ENCODE measurements at places on chromosomes 2 and 18.

DNA sequence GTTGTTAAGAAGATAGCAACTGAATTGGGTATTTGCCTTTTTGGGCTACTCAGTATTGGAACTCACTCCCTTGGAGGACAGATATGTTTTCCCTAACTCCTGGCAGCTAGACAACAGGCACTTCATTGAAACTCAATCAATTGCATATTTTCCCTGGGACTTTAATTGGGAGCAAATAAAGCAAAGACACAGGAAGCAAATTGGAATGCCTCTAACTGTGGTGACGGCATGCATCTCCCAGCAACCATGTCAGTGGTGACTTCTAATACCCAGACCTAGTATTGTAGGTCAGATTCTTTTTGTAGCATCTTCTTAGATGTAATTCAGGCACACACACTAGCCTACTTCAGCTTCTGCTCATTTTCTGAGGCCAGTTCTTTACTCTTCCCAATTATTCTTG, 164.2 kb upstream of the SETBP1 start:
- DNase-seq = no peak

- no peak for DNase-seq
These were observed 39.5 kb upstream of the CERS6 start for GRCh38 chr2:168416555-168416954.

DNA sequence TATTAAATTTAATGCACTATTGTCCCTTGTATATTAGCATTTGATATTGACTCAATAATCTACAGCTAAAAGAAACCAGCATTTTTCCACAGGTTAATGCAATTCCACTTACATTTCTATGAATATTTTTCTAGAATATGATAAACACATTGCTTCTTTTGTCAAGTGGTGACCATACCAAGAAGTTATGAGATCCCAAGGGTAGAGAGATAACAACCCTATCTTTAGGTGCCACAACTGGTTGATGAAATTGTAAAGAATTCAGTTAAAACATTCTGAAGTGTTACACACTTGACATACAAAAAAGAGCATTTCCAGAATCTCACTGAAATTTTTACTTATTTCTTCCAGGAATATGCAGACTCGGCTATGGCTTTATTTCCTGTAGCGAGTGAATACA, 56.0 kb downstream of the ABCG8 start:
- no peak for DNase-seq

DNA sequence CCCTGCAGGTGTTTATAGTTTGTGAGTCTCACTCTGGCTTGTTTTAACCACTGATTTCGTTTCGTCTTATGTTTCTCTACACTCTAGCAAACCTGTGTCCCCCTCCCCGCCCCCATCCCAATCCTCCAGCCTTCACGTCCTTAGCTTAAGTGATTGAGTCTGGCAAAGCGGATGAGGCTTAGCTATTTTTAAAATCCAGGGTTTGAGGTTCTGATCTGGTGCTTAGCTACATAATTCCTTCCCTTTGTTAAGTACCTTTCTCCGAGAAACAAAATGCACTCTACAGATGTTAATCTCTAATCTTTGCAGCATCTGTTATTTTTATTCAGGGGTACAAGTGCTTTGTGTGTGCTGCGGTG, 7.8 kb downstream of the AGAP1 start:
- no peak for DNase-seq

GRCh38 chr2:84815146-84815545, 65.7 kb downstream of the TRABD2A start:
- DNase-seq = no peak

DNA sequence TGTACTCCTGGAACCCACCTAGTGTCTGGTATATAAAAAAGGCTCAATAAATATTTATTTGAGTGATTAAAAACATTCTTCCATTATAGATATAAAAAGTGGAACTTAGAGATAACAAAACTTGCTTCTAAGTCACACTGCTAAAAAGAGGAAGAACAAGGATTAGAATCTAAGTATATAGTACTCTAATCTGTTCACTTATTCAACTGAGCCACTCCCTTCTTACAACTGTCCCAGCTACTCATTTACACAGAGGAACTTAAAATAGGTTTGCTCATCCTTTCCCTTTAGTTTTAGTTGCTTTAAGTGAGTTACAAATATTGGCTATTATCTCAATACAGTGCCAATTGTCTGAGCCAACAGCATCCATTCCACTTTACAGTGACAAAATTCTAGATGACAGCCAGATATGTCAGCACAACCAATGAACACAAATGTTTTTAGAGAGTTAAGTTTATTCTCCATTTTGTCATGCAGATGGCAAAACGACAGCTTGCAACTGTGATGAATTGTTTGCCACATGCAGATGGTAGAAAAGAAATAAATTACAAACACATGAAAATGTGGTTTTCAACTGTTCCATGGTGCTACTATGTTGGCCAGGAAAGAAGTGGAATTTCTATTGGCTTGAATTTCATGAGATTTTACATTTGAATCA, 280.7 kb upstream of the ZC3H15 start:
- DNase-seq = no peak

DNA sequence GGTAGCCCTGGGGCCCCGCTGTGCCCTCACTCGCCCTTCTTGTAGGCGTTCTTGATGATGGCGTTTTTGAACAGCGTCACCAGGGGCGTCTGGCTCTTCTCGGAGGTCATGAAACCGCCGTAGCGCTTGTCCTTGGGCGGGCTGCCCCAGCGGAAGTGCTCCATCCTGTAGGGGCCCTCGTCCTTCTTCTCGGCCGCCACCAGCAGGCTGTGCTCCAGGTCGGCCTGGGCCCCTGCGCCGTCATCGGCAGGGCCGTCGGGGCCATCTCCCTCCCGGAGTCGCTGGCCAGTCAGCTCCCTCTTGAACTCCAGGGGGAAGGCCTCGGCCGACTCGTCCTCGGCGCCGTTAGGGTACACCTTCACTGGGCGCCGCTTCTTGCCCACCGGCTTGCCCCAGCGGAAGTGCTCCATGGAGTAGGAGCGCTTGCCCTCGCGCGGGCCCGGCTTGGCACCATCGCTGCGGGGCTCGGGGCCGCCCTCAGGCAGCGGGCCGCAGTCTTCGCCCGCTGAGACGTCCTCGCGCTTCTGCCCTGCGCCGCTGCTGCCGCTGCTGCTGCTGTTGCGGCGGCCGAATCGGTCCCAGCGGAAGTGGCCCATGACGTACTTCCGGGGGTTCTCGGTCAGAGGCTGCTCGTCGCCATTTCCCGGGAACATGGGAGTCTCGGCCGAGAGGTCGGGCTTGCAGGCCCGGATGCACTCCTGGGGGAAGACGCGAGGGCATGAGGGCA, 7.2 kb downstream of the POMC start:
- DNase-seq = no peak

GRCh38 chr18:25592804-25593360, 240.9 kb upstream of the ZNF521 start:
- DNase-seq = no peak

DNA sequence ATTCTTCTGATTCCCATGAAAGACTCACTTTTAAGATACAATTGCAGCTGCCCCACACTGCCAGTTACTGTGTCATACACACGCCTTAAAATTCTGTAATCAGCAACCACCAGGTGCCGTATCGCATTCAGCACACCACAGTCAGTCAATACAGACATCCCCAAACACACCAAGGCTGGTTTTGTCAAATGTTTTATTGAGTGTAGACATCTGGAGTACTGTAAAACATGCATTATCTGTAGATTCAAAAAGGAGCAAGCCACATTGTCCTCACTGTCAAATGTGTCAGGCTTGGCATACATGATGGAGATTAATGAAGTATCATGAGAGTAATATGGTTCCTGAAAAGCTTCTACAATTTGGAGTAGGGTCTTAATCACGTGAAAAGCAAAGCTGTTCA, 109.7 kb upstream of the SP3 start:
- DNase-seq = no peak
